ENCODE measurements at places on chromosomes 4 and X.

DNA sequence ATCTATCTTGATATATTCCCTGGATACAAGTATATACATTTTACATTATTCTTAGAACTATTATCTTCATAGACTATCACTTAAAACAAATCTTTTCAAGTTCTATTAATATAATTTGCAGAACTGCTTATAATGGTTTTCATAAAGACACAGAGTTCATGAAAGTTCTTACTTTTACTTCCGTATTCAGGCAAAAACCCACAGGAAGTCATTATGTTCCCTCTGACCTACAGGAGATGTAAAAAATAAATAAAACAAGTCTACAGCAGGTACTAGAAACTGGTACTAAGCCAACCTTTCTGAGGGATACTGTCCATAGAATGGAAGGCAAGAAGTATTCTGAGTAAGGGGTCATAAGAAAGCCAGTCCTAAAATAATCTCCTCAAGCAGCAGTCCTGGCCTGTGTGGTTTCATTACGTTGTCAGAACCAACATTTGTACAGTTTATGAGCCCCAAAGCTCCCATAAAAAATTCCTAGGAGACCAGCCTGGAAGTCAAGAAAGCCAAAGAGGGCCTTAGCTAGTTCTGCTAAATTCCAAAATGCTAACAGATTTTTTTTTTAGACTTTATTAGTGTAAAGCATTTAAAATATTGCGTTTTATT is 68.6 kb downstream of the CAMK2D start:
- DNase-seq = no peak

DNA sequence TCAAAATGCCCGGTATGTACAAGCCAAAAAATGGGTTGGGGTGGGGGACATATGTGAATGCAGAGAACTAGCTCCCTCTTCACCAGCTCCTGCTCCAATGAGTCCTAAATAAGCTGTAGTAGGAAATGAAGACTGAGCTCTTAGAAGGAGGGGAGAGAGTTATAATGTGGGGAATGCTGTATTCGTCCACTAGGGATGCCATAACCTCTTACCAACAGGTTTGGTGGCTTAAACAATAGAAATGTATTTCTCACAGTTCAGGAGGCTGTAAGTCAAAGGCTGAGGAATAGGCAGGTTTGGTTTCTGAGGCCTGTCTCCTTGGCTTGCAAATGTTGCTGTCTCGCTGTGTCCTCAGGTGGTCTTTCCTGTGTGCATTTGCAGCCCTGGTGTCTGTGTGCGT is 4.4 kb upstream of the INPP4B start:
- no peak for DNase-seq

GRCh38 chr4:185309770-185310169 is 86.0 kb downstream of the LRP2BP start:
- no peak for DNase-seq

GRCh38 chrX:43552156-43552555 is 103.9 kb upstream of the MAOA start:
- no peak for DNase-seq

GRCh38 chr4:173398779-173399415 is at the start of gene SCRG1:
SCRG1 (minus strand) TSS chr4:173399116; CDS start chr4:173391414, 7,702 bp downstream.
- DNase-seq = no peak

DNA sequence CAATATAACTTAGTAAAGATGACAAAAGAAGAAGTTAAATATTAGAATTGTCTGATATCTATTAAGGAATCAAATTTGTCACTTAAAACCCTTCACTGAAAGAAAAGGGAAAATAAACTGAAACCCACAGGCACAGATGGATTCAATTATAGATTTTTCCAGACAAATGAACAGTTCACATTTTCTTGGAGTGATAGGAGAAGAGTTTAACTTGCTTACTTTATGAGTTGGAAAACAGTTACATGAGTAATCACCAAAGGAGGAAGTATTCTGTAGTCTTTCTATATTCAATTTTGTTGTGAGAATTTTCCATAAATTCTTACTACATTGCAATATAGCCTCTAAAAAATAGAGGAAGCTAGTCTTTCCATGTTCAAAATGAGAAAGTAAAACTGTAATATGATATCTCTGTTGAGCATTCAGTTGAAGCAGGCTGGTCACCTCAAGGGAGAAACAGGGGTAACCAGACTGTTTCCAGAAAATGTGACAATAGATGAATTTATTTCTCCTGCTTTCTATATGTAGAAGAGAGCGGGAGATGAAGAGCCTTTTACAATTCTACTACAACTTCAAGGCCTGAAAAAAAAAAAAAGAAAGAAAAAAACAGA is 330.3 kb upstream of the EPHA5 start:
- no peak for DNase-seq

Data from NCI-H1048 (cell line).